Glomerular endothelial cell (primary cell): ENCODE measurements at places on chromosomes 11 and 22. TPM values are rescaled to one million over a fixed set of nuclear protein-coding genes. Genes with fewer than 3 reads are reported as not detected.

The HBG1 gene
- total RNA-seq: not detected in 2 replicates

- DNase-seq: no peak
Measured at GRCh38 chr22:45807156-45807915, 135.7 kb downstream of the ATXN10 start.

DNA sequence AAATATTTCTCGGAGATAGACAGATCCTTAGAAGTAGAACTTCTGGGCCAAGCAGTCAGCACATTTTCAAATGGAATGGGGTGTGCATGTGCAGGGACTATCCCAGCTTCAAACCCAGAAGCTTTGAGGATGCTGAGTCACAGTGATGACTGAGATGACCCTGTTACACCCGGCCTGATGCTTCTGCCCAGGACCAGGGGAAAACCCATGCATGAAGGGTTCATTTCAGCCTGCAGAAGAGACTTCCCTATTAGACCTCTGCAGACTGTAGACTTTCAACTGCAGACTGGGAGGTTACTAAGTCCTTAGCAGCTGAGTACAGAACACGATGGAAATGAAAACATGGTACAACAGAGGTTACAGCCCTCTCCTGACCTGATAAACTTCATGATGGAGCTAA is 3.6 kb upstream of the OR2AT4 start:
- no peak for DNase-seq

The FGF3 gene
- not detected in 2 replicates for total RNA-seq
